ENCODE measurements at places on chromosomes 16 and 17.
A peak's percentile ranks its signal among the peaks of the same experiment; 100 is the strongest.

DNA sequence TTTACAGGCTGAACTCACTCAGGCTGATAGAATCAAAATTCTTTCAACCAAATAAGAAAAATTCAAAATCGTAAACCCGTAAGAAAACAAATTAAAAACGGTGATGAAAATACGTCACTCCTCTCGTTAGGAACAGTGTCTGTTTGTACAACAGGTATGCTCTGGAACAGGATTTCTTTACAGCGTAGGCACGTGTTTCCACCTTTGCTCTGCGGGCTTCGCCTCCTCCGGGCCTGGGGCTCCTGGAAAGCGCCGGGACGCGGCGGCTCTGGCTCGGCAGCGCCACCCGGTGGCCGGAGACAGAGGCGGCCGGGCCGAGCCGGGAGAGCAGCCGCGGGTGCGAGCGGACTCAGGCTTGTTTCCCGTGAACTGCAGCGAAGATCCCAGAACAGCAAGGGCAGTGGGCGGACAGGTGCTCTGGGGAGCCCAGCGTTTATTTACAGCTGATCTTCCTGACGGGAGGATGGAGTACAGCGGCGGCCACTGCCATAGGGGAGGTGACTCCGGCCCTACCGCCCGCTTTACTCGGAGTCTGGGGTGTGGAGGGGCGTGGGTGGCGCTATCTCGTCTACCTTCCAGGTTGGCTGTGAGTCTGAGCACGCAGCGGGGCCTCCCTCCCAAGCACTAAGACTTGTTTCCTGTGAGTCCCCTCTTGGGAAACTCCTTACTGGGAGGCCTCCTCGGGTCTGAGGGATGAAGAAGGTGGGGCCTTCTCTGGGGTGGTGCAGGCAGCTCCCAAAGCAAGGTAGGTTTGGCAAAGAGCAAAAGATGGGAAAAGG lies 40.5 kb upstream of the ATP2A3 start:
- peak; percentile 69 for ATAC-seq

GRCh38 chr17:29682054-29682453 lies 59.3 kb upstream of the CORO6 start:
- ATAC-seq: peak; percentile 17

DNA sequence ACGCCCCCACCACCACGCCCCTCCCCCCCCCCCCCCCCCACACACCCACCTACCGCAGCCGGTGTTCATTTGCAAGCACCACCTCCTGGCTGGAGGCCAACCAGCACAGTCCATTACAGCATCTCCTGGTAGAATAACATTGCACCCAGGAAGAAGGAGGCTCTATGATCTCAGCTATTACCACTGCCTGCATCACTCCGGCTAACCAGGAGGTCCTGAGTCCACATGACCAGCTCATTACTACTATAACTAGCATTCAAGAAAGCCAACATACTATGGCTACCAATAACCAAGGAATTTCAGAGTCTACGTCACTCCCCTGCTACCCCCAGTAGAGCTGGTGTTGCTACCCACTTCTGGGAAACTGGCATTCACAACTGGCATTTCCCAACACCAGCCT lies 81.1 kb upstream of the ALOX12 start:
- ATAC-seq: peak; percentile 47

DNA sequence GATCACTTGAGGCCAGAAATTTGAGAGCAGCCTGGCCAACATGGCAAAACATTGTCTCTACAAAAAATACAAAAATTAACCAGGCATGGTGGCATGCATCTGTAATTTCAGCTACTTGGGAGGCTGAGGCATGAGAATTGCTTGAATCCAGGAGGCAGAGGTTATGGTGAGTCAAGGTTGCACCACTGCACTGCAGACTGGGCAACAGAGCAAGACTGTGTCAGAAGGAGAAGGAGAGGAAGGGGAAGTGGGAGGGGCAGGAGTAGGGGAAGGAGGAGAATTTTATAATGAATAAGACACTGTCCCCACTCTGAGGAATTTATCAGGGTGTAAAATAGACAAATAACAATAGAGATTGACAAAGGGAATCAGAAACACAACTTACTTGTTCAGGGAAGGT lies 440.6 kb upstream of the DYNLRB2 start:
- ATAC-seq: no peak

- no peak for ATAC-seq
Observed at GRCh38 chr16:68468842-68469241, 20.5 kb upstream of the SMPD3 start.

DNA sequence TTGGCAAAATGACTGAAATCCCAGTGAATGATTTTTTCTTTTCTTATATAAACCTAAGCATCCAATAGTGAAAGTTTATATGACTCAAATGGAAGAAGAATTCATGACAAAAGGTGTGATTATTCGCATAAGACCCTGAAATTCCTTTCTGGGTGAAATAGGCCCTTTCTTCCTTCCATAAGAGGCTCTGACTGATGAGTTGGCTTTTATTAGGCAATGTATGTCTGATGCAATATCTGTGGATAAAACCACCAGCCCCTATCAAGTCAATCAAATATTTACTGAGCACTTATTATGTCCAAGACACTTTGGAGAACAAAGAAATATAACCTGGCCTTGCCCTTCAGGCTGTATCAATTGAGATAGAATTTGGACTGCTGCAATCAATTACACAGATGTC lies 316.6 kb downstream of the CDH13 start:
- no peak for ATAC-seq

GRCh38 chr16:88597856-88598491 lies 27.8 kb downstream of the ZC3H18 start:
- ATAC-seq: no peak

GRCh38 chr17:27846042-27846655 lies 45.8 kb upstream of the NOS2 start:
- ATAC-seq: no peak

DNA sequence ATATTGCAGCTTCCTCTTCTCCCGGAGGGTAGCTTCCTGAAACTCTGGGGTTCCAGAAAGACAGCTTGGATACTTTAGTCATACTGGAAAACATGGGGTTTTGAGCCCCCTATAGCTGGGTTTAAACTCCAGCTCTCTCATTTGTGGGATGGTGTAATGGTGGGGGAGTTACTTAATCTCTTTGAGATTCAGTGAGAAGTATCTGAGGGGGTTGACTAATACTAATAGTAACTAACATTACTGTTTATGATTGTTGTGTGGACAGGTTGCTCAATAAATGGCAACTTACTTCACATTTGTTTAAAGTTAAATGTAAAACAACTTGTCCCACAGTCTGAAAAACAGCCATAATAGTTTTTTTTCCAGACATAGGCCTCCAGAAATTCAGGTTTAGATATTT lies 5.1 kb upstream of the SUZ12 start:
- ATAC-seq: no peak

DNA sequence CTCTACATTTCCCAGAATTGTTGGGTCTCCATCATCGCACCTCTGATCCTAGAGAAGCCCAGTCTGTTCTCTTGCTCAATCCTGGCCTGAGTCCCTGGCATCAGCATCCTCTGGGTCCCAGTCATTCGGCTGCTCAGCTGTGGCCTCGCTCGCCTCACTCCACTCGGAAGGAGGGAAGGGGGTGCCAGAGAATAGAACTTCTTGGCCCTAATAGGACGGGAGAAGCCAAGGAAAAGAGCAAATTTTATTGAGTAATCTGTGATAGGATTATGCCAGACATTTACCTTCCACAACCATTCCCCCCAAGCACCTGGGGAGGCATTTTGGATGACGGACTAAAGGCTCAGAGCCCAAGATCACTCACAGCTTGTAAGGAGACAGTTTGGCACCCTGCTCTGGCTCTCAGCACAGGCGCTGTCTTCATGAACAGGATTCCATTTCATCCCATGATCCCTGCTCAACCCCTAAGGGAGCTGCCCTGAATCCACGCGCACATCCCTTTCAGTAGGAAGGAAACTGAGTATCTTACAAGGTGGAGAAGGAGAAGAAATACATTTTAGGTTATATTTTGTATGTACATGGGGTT lies 498 bp upstream of the CLEC10A start:
- no peak for ATAC-seq

- ATAC-seq: no peak
Observed at GRCh38 chr16:17266608-17267313, 204.0 kb downstream of the XYLT1 start.

GRCh38 chr17:81049372-81049911 lies 14.5 kb downstream of the BAIAP2 start:
- no peak for ATAC-seq

DNA sequence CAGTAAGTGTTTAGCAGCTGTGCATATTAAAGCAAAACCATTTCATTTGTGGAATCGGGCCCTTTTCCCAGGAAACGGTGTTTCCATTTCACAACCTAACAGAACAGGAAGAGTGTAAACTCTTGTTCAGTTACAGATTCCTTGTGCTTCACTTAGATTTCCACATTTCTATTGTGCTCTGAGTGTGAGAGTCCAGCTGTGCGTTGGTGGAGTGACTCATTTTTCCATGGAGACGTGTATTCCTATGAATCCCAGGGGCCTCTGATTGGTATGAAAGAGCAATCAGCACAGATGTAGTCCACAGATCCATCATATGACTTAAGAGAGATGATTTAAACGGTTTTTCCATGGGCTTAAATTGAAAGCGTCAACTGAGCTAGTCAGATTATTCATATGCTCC lies 13.3 kb upstream of the CAVIN1 start:
- peak; percentile 59 for ATAC-seq

DNA sequence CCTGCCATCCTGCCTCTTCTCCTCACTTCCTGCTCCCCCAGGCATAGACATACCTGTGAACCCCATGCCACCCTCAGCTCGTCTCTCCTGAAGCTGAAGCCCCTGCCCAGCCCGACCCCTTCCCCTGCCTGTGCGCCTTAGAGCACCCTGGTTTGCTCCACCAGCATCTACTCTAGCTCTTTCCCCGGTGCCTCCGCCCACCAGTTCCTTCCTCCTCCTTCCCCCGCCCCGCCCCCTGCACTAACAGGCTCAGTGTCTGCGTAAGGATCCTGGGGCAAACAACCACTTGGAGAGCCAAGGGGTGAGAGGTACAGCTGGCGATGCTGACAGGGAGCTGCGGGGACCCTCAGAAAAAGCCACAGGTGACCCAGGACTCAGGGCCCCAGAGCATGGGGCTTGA lies 1.9 kb downstream of the GPR142 start:
- no peak for ATAC-seq

GRCh38 chr17:956905-957304 lies 22.7 kb downstream of the NXN start:
- peak; percentile 66 for ATAC-seq

- ATAC-seq: no peak
Observed at GRCh38 chr16:67653128-67653788, 6.8 kb downstream of the ACD start.

- no peak for ATAC-seq
Observed at GRCh38 chr17:78141437-78142118, 4.6 kb upstream of the C17orf99 start.

DNA sequence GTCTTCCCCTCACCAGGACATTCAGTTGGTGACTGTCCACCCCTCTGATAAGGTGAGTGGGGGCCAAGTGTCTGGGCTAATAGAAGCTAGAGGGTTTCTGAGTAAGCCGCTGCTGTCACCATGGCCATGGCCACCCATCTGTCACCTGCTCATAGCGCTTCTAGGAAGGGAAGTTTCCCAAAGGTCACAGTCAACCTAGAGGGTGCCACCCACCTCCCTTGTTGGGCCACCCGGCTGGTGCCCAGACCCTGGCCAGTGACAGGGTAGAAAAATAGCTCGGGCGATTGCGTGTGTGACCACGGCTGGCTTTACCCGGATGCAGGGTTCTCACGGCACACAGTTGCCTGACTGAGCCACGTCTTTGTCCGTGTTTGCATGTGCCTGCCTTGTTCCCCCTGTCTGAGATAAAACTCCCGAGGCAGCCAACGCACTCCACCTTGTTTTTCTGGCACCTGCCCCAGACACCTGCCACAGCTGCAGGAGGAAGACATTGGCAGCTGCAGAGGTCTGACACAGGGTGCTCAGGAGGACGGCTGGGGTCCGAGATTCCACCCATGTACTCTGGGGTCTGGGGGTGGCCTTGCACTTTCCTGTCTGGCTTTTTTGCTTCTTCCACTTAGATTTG lies 809 bp downstream of the PIRT start:
- ATAC-seq: peak; percentile 35

- no peak for ATAC-seq
Observed at GRCh38 chr16:11748404-11749254, 6.0 kb upstream of the TXNDC11 start.

DNA sequence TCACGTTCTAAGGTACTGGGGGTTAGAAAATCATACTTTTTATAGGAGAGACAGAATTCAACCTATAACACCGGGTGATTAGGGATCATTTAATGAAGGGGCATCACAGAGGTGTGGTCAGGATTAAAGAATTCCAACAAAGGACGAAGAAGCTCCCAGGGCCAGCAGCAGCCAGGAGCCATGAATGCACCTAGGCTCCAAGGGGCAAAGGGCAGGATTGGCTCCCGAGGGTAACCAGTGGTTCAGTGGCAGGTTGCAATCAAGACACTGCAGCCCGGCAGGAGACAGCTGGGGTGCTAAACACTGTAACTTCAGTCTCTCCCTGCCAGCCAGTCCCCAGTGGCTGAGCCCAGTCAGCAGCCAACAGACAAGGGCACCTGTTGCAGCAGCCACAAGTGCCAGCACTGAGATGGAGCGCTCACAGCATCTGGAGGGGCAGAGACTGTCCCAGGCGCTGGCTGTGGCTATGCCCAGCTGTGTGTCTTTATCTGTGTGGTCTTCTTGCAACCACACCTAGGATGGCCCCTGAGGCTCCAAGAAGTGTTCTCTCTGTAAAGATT lies 23.9 kb downstream of the DHRS7C start:
- ATAC-seq: no peak

DNA sequence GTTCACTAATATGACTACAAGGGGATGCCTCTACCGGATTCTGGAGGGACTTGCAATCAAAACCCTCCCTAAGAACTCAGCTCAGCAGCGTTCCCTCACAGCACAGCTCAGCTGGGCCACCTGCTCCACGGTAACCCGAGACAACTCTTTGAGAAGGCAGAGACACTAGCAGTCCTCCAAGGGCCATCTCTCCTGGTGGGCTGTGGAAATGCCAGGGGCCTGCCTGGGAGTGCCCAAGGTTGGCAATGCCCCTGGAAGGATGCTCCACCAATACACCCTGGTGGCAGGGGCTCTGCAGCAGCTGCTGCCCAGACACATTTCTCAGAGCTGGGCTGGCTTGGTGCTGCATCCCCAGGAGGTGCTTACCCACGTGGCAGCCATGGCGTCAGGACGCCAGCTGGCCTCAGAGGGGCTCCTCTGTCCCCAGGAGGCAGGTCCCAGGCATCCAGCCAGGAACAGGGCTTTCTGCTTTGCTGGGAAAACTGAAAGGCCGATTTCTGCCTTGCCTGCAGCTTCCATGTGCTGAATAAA lies 16.5 kb downstream of the CDIP1 start:
- ATAC-seq: no peak

- ATAC-seq: peak; percentile 51
Observed at GRCh38 chr17:78960928-78961327, 18.8 kb downstream of the LGALS3BP start.

DNA sequence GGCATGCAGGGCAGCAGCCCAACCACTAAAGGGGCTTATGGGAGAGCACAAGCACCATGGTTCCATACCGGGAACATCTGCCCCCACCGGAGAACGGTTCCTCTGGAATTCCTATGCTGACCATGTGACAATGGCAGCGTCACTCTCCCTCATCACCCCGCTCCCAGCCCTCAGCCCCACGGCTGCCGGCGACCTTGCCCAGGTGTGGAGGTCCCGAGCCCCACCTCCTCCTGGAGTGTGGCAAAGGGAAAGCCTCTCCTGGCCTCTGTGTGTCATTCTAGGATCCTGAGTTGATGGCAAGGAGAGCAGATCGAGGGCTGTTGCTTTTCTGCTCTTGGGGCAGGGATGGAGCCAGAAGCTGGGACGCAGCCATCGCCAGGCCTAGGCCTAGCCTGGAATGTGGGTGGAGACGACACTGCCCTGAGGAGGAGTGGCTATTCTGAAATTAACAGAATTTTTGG lies 17.8 kb upstream of the RNPS1 start:
- ATAC-seq: no peak
